ENCODE measurements at places on chromosomes 6 and 20.

GRCh38 chr6:64330694-64331307 lies 695.2 kb downstream of the PHF3 start:
- DNase-seq, result peak; percentile 0

- DNase-seq, result no peak
Measured at GRCh38 chr6:43951063-43951755, 176.0 kb downstream of the MRPL14 start.

DNA sequence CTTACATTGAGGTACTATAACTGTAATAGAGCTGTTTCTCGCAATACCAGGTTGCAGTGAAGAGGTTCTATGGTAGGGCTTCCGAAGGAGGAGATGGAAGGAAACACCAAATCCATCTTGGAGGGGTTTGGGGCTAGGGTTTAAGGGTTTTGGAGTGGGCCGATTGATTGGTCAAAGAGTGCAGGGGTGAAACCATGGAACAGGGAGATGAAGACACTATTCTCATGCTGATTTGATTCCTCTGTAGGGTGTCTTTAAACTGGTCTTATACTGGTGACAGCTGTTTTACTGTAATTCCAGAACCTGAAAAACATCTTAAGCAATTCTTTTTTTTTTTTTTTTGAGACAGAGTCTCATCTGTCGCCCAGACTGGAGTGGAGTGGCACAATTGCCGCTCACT lies 7.8 kb downstream of the SMIM13 start:
- DNase-seq, result no peak

DNA sequence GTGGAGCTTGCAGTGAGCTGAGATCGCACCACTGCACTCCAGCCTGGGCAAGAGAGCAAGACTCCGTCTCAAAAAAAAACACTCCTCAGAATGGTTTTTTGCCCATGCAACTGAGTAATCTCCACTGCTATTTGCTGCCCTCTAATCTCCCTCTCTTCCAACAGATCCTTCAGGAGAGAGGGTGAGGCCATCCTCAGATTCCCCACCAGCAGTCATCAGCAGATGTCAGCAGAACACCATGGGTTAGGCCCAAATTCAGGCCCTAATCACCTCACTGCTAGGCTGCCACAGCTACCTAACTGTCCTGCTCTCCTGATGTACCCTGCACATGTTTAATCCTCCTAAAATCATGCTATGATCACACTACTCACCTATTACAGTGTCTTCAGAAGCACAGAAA lies 63.2 kb upstream of the BEND6 start:
- no peak for DNase-seq

- no peak for DNase-seq
Measured at GRCh38 chr6:155193526-155193925, 70.3 kb upstream of the CLDN20 start.

- DNase-seq, result no peak
Measured at GRCh38 chr6:317060-317447, 24.8 kb downstream of the DUSP22 start.

DNA sequence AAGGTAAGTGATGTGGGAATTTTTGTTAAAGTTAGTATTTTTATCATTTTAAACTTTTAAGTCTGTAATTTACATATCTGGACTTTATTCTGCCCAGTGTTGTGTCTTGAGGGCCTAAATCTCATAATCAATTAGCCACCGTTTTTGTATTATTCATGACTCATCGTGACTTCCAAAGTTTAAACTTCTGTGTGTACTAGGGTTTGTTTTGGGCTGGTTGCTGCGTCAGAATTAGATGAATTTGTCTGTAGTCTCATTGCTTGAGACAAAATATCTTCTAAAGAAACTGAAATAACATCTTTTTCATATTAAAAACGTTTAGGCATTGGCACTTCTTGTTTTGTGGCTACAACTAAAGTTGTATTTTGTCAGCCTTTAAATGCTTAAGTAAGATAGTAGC lies 41.3 kb downstream of the CDYL start:
- DNase-seq, result no peak

- DNase-seq, result no peak
Measured at GRCh38 chr20:24735263-24735662, 213.8 kb upstream of the CST7 start.

Measured in activated CD4-positive, alpha-beta T cell treated with anti-CD3 and anti-CD28 coated beads for 24 hours (primary cell).